ENCODE measurements at places on chromosomes 6 and 20. TPM values are rescaled to one million over a fixed set of nuclear protein-coding genes. Genes with fewer than 3 reads are reported as not detected.

- H3K4me1 ChIP-seq = peaks cover 22% of the 10 kb centered on the region
- H3K36me3 ChIP-seq = no peaks in the 10 kb centered on the region
- no peak overlapping the region for H3K4me3 ChIP-seq
- DNase-seq = no peak
These were observed 54.9 kb upstream of the FRMD1 start for GRCh38 chr6:168133687-168134559.

GRCh38 chr6:122947355-122947754 lies 48.7 kb upstream of the CLVS2 start:
- H3K36me3 ChIP-seq = no peaks in the 10 kb centered on the region
- no peak overlapping the region for H3K4me3 ChIP-seq
- H3K27me3 ChIP-seq = no peaks in the 10 kb centered on the region
- peak; percentile 73 for DNase-seq

DNA sequence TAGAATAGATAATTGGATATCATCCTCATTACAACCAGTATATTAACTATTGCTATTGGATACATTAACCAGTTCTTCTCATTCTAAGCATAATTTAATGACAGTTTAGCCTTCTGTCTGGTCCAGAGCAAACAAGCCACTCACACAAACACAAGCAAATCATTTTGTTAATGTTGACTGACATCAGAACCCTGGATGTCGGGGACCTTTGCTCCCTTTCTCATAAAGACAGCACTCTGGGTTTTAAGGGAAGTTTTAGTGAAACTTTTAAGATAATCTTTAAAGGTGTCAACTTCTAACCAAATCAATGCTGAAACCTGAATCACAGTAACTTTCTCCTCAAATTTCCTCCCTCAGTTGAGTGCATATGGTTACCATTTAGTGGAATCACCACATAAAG lies 113.9 kb downstream of the PTPRK start:
- H3K27me3 ChIP-seq = no peaks in the 10 kb centered on the region
- H3K4me3 ChIP-seq = no peak overlapping the region
- DNase-seq = no peak
- H3K4me1 ChIP-seq = no peaks in the 10 kb centered on the region
- H3K36me3 ChIP-seq = no peaks in the 10 kb centered on the region

Gene TCP11
- 0.25 TPM for total RNA-seq

Gene BPI
- not detected for total RNA-seq

Gene DPPA5
- total RNA-seq = not detected
